ENCODE measurements at places on chromosomes 4 and X. TPM values are rescaled to one million over a fixed set of nuclear protein-coding genes. Genes with fewer than 3 reads are reported as not detected.

ANXA3 gene
- polyA plus RNA-seq, result 4.2 TPM

DCAF12L1 gene
- polyA plus RNA-seq, result not detected

GUCY1B1 gene
- polyA plus RNA-seq, result 2.6 TPM

CD38 gene
- polyA plus RNA-seq, result not detected

NHSL2 gene
- polyA plus RNA-seq, result 0.75 TPM

CCKAR gene
- not detected for polyA plus RNA-seq

MPC1L gene
- polyA plus RNA-seq, result not detected

TLR7 gene
- polyA plus RNA-seq, result not detected

GRCh38 chrX:20693078-20693477 lies 426.4 kb upstream of the RPS6KA3 start:
- DNase-seq, result no peak
- H3K27ac ChIP-seq, result no peak overlapping the region
- no peaks in the 10 kb centered on the region for H3K27me3 ChIP-seq
- no peak overlapping the region for H3K4me3 ChIP-seq

- DNase-seq, result no peak
- H3K27me3 ChIP-seq, result no peaks in the 10 kb centered on the region
- no peaks in the 10 kb centered on the region for H3K36me3 ChIP-seq
- no peak overlapping the region for H3K27ac ChIP-seq
Observed at GRCh38 chrX:116961872-116962582, 499.3 kb upstream of the CT83 start.

GRCh38 chr4:3870567-3870962 lies 104.4 kb downstream of the ADRA2C start:
- no peak overlapping the region for H3K27ac ChIP-seq
- no peak for DNase-seq
- peaks cover 61% of the 10 kb centered on the region for H3K27me3 ChIP-seq
- no peaks in the 10 kb centered on the region for H3K36me3 ChIP-seq

GRCh38 chr4:82639971-82640370 lies 78.2 kb upstream of the TMEM150C start:
- no peak for DNase-seq

DNA sequence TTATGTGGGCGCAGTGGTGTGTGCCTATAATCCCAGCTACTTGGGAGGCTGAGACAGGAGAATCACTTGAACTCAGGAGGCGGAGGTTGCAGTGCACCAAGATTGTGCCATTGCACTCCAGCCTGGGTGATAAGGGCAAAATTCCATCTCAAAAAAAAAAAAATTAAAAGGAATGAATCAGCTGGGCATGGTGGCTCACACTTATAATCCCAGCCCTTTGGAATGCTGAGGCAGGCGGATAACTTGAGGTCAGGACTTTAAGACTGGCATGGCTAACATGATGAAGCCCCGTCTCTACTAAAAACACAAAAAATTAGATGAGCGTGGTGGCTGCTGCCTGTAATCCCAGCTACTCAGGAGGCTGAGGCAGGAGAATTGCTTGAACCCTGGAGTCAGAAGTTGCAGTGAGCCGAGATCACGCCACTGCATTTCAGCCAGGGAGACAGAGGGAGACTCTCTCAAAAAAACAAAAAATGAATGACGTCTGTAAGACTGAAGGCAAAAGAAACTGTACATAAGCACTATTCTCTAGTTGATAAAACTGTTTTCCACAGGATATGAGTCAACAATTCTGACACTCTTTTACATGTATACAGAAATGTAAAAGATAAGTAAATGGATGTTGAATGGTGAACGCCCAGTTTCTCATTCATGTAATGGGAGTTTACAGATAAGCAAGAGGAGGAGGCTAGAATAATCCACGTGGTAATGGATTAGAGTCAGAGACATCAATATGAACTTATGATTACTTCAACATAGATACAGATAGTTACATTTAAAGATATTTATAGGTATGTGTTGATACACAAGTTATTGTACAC lies 22.2 kb downstream of the CENPC start:
- peaks cover 7% of the 10 kb centered on the region for H3K36me3 ChIP-seq
- no peak overlapping the region for H3K27ac ChIP-seq
- no peak overlapping the region for H3K4me3 ChIP-seq
- peak; percentile 71 for DNase-seq
- peaks cover 4% of the 10 kb centered on the region for H3K4me1 ChIP-seq
- no peaks in the 10 kb centered on the region for H3K27me3 ChIP-seq

- no peak overlapping the region for H3K4me3 ChIP-seq
- no peaks in the 10 kb centered on the region for H3K36me3 ChIP-seq
- DNase-seq, result no peak
- H3K4me1 ChIP-seq, result no peaks in the 10 kb centered on the region
- H3K27me3 ChIP-seq, result no peaks in the 10 kb centered on the region
- no peak overlapping the region for H3K27ac ChIP-seq
Observed at GRCh38 chr4:120611092-120611491, 311.4 kb downstream of the PRDM5 start.

- H3K27ac ChIP-seq, result no peak overlapping the region
- H3K36me3 ChIP-seq, result no peaks in the 10 kb centered on the region
- no peak overlapping the region for H3K4me3 ChIP-seq
Observed at GRCh38 chr4:135316266-135316779, 1114.7 kb upstream of the PABPC4L start.

- H3K4me3 ChIP-seq, result no peak overlapping the region
- peak; percentile 69 for DNase-seq
- peaks cover 10% of the 10 kb centered on the region for H3K4me1 ChIP-seq
- no peaks in the 10 kb centered on the region for H3K36me3 ChIP-seq
Observed at GRCh38 chr4:94472056-94472826, 20.5 kb downstream of the PDLIM5 start.

DNA sequence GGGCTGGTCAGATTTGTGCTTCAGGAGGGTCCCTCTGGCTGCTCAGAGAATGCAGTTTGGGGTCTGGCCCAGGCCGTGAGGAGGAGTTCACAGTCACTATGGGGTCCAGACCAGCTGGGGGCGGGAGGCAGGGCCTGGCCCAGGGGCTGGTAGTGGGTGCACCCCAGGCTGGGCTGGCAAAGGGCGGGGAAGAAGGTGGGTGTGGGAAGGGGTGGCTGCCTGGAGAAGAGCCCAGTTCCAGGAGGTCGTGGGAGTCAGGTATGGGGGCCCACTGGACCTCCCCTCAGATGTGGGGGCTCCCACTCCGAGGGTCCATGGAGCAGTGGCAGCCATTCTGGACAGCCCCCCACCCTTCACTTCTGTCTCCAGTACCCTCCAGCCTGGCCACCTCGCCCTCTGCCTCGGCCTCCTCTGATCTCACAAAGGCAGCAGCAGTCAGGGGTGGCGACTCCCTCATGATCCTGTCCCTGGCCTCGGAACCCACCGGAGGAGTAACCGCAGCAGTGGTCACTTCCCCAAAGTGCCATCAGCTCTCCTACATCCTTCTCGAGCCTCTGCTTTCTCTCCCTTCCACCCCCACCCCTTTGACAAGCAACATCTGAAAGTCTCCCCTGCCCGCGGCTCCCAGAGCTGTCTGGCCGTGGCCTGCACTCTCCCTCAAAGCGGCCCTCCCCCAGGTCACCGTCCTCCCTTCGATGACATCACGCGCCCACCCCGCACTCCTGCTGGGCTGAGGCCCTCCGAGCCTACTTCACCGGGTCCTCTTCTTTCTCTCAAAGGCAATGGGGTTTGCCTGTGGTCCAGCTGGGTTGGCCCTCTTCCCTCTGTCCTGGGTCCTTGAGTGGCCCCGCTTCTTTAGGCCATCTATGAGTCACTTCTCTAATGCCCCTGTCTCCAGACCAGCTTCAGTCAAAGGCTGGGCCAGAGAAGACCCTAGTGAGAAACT lies 1.7 kb upstream of the SLC6A8 start:
- DNase-seq, result no peak
- H3K27me3 ChIP-seq, result no peaks in the 10 kb centered on the region
- peaks cover 9% of the 10 kb centered on the region for H3K4me1 ChIP-seq
- H3K36me3 ChIP-seq, result peaks cover 4% of the 10 kb centered on the region
- no peak overlapping the region for H3K4me3 ChIP-seq

- no peaks in the 10 kb centered on the region for H3K27me3 ChIP-seq
- DNase-seq, result peak; percentile 87
- H3K4me1 ChIP-seq, result no peaks in the 10 kb centered on the region
- no peak overlapping the region for H3K4me3 ChIP-seq
Observed at GRCh38 chr4:185165605-185166063, 22.6 kb downstream of the SLC25A4 start.

DNA sequence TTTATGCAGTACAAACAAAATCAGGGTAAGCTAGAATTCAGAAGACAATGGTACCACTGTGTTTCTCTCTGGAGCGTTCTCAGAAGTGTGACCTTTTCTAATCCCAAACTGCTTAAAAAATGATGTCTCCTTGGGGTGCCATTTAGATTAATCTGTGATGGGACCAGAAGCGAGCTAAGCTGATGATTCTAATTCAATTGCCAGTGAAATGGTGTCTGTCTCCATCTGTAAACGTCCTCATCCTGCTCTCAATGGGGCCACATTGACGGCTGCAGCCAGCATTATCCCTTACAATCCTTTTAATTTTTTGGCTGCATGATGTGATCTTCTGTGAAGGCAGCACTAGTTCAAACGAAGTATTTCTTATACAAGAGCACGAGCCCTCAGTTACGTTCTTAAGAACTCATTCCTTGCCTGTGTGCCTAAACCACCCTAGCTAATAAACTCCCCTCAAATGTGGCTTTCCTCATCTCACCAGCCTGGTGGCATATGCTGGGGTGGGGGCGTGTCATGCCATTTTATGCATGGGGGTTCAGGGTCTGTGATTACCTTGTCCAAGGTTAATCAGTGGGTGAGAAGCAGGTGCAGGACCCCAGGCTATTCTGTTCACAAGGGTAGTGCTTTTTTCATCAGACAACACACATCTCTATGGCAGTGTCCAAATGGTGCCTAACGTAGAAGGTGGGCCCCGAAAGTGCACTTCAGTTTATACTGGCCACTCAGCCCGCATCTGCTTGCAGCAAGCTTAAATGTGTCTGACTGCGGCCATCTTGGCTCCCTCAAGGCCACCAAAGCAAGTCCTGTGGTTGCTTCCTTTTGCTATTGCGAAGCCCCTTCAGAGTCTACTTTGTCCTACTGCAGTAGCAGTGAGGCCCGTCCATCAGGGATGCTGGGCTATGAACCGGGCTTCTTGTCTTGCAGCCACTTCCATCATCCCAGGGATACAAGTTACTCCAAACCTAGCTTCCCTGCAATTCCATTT lies 45.7 kb upstream of the SLC2A9 start:
- H3K27me3 ChIP-seq, result no peaks in the 10 kb centered on the region
- no peak for DNase-seq
- peaks cover 20% of the 10 kb centered on the region for H3K36me3 ChIP-seq
- H3K27ac ChIP-seq, result no peak overlapping the region
- H3K4me1 ChIP-seq, result no peaks in the 10 kb centered on the region

GRCh38 chrX:27823812-27824211 lies 16.0 kb downstream of the MAGEB10 start:
- no peak overlapping the region for H3K4me3 ChIP-seq
- H3K27ac ChIP-seq, result no peak overlapping the region
- no peak for DNase-seq
- H3K4me1 ChIP-seq, result no peaks in the 10 kb centered on the region

DNA sequence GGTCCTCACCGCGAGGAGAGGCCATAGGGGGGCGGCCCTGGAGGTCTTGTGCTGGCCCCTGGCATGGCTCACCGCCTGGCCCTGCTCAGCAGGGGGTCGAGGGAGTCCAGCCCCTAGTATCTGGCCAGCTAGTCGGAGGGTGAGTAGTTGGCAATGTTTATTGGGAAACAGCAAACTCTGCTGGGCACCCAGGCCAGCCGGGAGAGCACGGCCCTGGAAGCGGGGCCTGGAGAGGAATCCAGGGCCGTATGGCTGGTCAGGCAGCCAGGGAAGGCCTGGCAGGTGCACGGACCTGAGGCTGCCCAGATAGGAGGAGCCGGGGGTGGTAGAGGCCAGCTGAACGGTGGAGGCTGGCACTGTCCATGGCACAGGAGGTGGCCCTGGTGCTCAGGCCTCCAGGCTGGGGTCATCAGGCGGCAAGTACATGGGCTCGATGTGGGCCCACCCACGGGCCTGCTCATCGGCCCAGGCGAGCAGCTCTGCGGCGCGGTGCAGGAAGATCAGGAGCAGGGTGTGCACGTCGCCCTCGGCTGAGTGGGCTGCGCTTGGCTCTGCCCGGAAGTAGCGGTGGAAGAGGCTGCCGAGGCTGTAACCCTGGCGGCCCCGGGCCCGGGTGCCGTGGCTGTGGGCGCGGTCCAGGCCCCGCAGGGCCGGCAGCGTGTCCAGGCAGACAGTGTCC lies 1.4 kb downstream of the TREX2 start:
- no peaks in the 10 kb centered on the region for H3K36me3 ChIP-seq
- DNase-seq, result no peak
- no peak overlapping the region for H3K4me3 ChIP-seq
- no peaks in the 10 kb centered on the region for H3K4me1 ChIP-seq
- peaks cover 3% of the 10 kb centered on the region for H3K27me3 ChIP-seq
- no peak overlapping the region for H3K27ac ChIP-seq

- H3K4me1 ChIP-seq, result peaks cover 5% of the 10 kb centered on the region
- H3K27ac ChIP-seq, result no peak overlapping the region
- H3K36me3 ChIP-seq, result no peaks in the 10 kb centered on the region
- DNase-seq, result no peak
Observed at GRCh38 chrX:47503151-47503550, 20.1 kb upstream of the ZNF41 start.

DNA sequence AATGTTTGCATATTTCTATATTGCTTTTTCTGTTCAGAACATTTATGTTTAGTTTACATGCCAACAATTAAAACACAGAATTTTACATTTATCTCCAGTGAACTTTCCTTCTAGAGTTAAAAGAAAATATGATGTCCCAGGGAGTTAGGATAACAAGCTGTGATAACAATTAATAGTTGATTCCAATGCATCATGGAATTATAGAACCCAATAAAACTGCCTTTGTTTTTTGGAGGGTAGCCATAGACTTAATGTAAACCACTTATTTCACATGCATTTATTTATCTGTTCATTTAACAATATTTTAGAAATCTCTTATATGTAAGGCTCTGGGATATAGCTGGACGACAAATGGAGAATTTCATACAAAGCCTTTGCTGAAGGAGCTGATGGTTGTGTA lies 180.0 kb downstream of the CFAP299 start:
- H3K27me3 ChIP-seq, result no peaks in the 10 kb centered on the region
- no peak for DNase-seq
- no peak overlapping the region for H3K27ac ChIP-seq

DNA sequence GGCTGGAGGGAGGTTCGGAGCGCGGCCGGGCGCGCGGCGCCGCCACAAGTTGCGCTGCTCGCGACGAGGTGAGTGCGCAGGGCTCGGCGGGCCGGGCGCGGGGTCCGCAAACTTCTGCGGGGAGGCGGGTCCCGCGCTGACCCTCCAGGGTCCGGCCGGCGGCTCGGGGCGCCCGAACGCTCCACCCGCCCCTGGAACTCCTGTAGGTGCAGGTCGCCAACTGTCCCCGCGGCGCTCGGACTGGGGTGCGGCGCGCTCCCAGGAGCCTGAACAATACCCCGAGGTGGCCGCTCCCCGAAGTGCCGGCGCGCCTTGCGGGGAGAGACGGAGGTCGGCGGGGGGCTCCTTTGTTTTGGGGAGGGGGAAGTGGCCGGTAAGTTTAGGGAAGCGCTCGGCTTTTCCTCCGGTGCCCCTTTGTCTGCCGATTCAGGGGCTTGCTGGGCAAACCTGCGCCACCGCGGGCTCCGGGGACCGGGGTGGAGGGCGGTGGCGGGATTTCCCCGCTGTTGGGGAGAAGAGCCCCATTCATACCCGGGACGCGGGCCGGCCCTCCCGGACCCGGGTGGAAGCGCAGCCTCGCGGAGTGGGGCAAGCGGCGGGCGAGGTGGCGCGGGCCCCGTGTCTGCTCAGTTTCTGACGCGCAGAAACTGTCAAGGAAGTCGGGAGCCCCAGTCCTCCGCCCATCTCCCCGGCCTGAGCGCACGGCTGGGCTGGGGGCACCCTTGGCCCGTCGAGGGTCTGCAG lies 694 bp downstream of the TBL1X start:
- peaks cover 3% of the 10 kb centered on the region for H3K4me1 ChIP-seq
- no peaks in the 10 kb centered on the region for H3K27me3 ChIP-seq
- DNase-seq, result no peak
- peak overlapping the region; percentile 86 for H3K27ac ChIP-seq

Measured in IMR-90 (cell line).